ENCODE measurements at places on chromosomes 16 and 17. TPM values are rescaled to one million over a fixed set of nuclear protein-coding genes. Genes with fewer than 3 reads are reported as not detected.

DNA sequence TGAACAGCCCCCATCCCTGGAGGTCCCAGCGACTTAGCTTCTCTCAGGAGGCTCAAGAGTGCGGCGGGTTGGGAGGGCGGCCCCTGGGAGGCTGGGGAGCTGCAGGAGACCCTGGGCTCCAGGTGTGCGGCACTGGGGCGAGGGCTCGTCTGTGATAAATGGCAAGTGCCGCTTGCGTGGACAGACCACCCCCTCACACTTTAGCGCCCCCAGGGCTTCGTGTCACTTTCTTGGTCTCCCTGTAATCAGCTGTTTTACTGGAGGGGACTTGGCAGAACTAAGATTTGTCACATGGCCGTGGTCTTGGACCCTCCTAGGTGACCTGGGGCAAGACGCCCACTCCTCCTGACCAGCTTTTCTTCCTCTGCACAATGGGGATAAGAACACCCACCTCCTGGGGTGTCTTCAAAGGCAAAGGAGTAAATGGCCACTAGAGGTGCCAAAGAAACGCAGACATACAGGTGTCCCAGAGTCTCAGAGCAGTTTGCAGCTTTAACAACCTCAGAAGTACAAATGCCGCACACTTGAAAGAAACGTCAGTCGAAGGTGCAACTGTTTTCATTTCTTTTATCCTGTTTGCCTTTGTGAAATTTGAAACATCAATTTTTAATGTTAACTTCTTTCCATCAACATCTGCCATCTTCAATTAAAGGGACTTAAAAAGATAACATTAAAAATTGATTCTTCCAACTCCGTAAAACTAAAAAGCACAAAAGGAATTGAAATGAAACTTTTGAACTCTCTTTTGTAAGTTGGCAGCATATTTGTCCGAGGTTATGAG, 946 bp downstream of the OSGIN1 start:
- no peak for DNase-seq

DNA sequence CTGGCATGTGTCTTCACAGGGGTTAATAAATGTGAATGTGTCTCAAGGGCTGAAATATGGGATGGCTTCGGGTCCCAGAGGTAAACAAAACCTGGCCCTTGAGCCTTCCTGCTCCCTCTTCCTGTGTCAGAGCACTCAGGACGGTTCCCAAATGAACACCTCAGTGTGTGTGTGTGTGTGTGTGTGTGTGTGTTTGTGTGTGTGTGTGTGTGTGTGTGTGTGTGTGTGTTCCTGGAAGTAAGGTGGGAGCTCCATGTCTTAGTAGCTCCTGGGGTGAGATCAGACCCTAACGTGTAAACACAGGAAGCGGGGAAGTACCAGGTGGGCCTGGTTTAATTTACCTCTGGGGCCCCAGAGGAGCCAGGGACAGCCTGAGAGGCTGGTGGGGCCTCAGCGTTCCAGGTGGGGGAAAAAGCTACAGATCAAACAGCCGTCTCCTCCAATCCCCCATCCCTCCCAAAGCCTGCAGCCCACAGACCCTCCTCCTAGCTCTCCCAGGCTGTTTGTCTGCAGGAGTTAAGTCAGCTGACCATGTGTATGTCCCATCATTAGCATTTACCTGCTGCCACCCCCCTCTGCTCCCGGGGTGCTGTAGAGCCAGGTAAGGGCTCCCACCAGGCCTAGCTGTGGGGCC, 6.1 kb downstream of the KIF19 start:
- no peak for DNase-seq

DNA sequence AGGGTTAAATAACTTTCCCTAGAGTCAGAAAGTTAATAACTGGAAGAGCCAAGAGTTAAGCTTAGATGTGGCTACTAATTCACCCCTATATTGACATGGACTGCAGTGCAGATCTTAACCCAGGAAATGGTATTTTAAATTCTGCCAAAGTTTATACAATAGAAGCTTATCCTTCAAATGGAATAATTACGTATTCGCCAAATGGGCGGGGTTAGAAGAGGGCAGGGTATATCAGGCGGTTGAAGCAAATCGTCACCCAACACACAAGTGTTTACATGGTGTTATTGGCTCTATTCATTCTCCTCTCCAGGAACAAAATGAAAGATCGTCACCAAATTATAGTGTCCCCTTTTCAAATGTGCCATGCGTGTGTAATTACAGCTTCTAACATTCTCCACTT, 182.7 kb downstream of the PRKCB start:
- no peak for DNase-seq

DNA sequence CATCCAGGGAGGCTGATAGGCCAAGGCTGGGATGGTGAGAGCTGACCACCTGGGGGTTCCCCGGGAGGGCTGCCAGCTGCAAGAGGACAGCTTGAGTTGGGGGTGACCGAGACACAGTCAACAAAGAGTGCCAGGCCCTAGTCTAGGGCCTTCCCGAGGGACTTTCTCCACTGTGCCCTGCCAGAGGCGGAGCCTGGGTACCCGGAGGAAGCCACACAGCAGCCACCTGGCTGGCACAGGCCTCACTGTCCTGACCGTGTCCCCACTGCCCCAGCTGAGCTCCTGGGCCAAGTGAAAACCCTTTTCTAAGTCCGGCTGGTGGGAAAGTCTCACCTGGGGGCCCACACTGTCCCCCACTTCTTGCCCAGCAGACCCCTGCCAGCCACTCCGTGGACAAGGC, 71.9 kb upstream of the GSE1 start:
- no peak for DNase-seq

- no peak for DNase-seq
These were observed 13.1 kb downstream of the ODAD4 start for GRCh38 chr17:41943492-41943891.

DNA sequence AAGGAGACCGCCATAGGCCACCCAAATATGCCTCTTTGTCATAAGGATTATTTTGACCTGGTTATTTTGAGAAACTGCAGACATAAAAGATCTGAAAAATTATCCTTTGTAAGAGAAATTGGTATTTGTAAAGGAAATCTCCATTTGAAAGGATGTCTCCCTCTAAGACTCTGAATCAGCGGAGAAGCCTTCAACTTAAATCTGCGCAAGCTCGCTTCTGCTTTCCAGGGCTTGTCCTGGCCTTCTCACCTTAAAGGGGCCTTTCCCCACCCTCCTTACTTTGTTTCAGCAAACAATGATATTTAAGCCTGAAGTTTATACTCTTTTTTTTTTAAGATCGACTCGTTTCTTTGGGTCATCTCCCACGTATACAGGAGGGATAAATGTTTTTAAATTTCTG, 34.5 kb downstream of the HSBP1 start:
- DNase-seq = no peak

DNA sequence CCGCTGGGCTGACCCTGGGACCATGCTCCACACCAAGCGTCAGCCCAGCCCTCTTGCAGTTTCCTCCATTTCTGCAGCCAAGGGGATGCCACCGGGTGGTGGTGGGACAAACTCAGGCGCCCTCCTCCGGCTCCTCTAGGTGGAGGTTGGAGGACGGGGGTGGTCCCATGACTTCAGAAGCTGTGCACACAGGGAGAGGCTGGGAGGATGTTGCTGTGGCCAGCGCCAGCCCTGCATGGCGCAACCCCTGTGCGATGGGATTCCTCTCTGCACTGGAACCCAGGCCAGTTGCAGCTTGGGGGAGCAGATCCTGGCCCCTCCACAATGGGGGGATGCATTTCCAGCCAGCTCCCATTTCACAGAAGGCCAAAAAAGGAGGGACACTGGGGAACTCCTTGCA, 246.5 kb downstream of the C16orf95 start:
- no peak for DNase-seq

DNA sequence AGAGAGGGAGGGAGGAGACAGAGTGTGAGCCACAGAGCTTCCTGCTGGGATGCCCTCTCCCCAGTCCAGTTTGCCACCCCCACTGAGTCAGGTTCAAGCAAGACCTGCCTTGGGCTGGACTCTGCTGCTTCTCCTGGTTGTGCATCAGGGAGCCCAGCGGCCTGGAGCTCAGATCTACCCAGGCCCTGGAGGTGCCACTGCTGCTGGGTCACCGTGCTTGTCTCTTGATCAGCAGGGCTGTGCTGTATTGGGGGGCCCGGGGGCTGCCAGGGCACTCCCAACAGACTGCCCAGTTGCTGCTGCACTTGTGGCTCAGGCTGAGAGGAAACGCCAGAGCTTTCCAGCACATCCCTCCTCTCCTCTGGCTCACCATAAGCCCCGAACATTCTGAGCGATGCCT, 8.9 kb downstream of the TLE7 start:
- no peak for DNase-seq

GRCh38 chr17:60223456-60223855, 73.7 kb downstream of the CA4 start:
- DNase-seq = no peak

- no peak for DNase-seq
These were observed 2.3 kb downstream of the C17orf99 start for GRCh38 chr17:78148286-78149016.

- no peak for DNase-seq
These were observed 56.2 kb downstream of the SNX11 start for GRCh38 chr17:48163809-48164208.

DNA sequence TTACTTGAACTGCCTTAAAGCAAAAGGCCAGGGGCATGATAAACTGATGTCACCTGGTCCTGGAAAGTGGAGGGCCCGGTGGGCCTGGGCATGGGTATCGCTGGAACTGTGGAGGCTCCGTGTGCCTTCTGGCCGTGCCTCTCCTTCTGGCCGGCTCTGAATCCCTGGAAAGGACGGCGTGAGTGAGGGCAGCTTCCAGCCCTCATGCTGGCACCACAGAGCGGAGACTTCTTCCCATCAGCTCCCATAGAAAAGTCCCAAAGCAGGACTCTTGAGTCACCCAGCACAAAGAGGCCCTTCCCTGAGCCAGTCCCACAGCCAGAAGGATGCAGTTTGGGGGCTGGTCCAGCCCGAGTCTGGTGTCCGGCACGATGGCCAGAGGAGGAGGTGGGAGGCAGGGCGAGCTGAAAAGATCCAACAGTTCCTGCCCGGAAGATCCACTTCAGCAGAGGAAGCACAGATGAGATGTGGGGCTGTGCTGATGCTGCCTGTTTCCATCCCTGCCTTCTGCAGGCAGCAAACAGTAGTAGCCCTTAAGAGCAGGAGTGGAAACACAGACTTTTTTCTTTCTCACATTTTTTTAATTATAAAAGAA, 7.8 kb downstream of the GAA start:
- DNase-seq = peak; percentile 15

Gene KRT34
- not detected for total RNA-seq

Gene GUCY2D
- total RNA-seq = not detected

Gene LRRC75A
- 0.41 TPM for total RNA-seq

Gene CSH2
- not detected for total RNA-seq

Gene BEAN1
- total RNA-seq = not detected

Gene PABPN1L
- total RNA-seq = not detected

Gene LDHD
- 35.7 TPM for total RNA-seq

Gene TSNAXIP1
- total RNA-seq = 0.36 TPM

Gene CA4
- 11.4 TPM for total RNA-seq

Gene ANKRD40CL
- total RNA-seq = not detected

Gene PRDM7
- not detected for total RNA-seq

Gene CASKIN1
- total RNA-seq = 0.79 TPM
